ENCODE measurements at places on chromosomes 11 and 22.
A peak's percentile ranks its signal among the peaks of the same experiment; 100 is the strongest.

- DNase-seq, result peak; percentile 75
Observed at GRCh38 chr22:19891317-19892256, 36.9 kb upstream of the GNB1L start.

- DNase-seq, result no peak
Observed at GRCh38 chr11:117511483-117511930, 183.9 kb downstream of the CEP164 start.

- DNase-seq, result no peak
Observed at GRCh38 chr11:74390697-74391096, 7.5 kb downstream of the PGM2L1 start.

DNA sequence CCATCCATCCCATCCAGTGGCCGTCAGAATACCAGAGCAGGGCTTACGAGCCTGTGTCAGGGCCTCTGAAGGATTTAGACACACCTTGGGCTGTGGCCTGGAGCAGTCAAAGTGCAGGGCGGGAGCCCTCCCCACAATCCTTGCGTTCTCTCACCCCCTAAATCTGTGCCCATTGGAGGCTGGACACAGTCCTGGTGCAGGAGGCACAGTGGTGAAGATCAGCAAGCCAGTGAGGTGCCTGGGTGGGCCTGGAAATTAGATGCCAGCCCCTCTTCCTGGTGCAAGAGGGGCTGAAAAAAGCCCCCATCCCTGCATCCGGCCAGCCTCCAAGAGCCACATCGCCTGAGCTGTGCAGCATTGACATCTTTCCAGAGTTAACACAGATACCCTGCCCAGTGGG, 1045.8 kb downstream of the TBC1D22A start:
- DNase-seq, result no peak

Data from activated CD4-positive, alpha-beta T cell treated with anti-CD3 and anti-CD28 coated beads for 1 hour (primary cell).